ENCODE measurements at places on chromosomes 12 and 14.

DNA sequence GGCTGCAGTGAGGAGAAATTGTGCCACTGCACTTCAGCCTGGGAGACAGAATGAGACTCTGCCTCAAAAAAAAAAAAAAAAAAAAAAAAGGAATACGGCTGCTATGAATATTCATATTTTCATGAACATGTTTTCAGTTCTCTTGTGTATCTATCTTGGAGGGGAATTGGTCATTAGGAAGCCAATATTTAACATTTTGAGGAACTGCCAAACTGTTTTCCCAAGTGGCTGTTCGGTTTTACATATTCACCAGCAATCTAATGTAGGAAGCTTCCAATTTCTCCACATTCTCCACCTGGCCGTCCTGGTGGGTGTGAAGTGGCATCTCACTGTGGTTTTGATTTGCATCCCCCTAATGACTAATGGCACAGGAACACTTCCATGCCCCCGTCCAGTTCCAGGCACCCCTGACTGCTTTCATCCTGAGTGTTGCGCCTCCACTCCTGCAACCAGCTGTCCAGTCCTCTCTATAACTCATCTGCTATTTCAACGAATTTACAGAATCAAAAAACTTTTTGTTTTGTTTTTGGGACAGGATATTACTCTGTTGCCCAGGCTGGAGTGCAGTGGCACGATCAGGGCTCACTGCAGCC, 5.7 kb downstream of the STXBP6 start:
- DNase-seq, result no peak

GRCh38 chr12:19192710-19193109, 63.2 kb downstream of the PLEKHA5 start:
- DNase-seq, result no peak

DNA sequence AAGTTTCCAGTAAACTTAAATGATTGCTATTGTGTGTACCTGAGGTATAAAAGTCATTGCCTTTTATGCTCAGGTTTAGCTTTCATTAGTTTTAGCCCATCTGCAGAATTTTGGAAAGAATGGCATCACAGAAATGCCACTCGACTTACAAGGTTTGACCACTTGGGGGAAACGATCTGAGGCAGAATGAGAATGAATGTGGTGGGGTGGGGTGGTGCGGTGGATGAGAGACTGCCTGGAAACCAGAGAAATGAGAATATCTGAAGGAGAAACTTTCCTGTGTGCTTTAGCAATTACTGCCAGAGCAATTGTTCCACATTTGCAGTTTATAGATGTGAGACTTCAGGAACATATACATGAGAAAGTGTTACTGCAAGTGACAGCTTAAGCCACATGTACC, 225.4 kb upstream of the PDE3A start:
- no peak for DNase-seq

GRCh38 chr12:69913526-69913925, 88.5 kb downstream of the MYRFL start:
- no peak for DNase-seq

DNA sequence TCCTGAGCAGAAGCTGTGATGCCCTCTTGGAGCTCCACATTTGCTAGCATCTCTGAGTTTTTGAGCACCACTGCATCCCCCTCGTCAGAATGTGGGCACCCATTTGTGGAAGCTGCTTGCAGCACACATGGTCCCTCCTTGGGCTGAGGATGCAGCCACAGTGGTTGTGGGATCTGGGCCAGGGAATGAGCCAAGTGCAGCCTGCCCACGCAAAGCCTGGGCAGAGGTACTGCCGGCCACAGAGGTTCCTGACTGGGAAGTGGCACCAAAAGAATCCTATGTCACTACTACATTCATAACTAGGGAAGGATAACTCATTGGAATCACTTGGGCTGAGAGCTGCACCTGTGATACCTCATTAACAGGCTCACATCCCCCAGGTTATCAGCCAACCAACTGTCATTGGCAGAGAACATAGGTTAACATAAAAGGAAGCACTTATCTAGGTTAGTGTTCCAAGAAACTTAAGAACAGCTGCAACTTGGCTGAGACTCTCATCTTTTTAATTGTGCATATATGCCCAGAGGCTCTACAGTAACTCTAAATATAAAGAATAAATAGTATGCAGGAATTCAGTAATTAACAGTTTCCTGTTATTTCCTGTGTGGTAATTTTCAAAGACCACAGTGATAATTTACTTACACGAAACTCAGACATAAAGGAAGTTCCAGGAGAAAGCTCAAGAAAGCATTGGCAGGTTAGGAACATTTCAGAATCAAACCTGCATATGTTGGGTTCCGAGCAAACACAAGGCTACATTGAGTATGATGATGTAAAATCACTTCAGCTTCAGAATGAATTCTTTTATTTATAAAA, 145.3 kb downstream of the BCAT1 start:
- DNase-seq, result no peak

DNA sequence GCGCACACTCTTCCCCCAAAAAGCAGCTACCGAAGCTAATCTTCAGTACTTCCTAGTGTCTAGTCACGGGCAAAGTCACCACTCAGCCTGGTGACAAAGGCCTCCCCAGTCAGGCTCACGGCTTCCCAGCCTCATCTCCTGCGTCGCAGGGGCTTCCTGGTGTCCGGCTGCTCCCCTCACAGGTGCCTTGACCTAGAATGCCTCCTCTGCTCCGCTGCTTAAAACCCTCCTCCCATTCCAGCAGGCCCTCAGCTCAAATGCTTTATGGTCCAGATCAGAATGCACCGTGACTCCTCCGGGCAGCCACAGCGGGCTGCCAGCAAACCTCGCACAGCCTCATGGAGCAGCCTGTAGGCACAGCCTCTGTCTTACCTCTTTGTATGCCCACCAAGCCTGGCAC, 53.1 kb downstream of the PRIMA1 start:
- DNase-seq, result no peak

GRCh38 chr14:73238424-73238852, 1.1 kb downstream of the PAPLN start:
- peak; percentile 3 for DNase-seq

DNA sequence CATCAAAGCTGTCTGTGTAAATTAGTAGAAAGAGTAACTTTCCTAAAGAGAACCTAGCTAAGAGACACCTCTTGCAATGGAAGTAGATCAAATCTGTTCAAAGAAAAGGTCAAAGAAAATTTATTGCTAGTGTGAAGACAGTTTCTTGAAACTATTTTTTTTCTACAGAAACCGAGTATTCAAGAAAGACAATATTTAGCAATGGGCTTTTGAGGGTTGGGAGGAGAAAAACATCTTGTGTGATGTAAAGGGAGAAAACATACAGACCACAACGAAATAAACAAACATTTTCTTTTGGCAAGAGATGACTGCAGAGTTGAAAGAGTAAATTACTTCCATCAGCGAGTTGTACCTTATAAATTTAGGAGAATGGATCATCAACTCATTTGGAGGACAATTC, 24.4 kb downstream of the NKX2-1 start:
- DNase-seq, result no peak

- peak; percentile 78 for DNase-seq
These were observed 77.2 kb downstream of the SERPINA3 start for GRCh38 chr14:94689218-94689984.

- no peak for DNase-seq
These were observed 108.7 kb upstream of the MIS18BP1 start for GRCh38 chr14:45361727-45362126.

GRCh38 chr14:39474416-39474911, 42.2 kb upstream of the FBXO33 start:
- DNase-seq, result no peak

DNA sequence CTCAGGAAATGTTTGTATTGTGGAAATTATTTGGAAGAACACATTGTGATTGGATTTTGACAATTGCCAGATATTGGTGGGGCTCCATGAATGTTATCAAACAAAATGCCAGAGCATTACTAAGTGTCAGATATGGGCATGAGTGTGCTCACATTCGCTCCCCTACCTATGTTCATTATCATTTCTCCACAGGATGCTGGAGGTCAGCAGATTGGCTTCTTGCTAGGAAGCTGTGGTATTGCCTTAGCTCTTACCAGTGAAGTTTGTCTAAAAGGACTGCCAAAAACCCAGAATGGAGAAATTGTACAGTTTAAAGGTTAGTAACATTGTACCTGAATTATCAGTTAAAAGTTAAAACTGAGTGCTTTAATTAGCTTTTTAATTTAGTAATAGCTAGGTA, 78.3 kb upstream of the ATF1 start:
- DNase-seq, result no peak

- no peak for DNase-seq
These were observed 884 bp upstream of the AMN1 start for GRCh38 chr12:31729705-31730104.

GRCh38 chr14:55715889-55716288, 135.9 kb downstream of the KTN1 start:
- DNase-seq, result no peak

DNA sequence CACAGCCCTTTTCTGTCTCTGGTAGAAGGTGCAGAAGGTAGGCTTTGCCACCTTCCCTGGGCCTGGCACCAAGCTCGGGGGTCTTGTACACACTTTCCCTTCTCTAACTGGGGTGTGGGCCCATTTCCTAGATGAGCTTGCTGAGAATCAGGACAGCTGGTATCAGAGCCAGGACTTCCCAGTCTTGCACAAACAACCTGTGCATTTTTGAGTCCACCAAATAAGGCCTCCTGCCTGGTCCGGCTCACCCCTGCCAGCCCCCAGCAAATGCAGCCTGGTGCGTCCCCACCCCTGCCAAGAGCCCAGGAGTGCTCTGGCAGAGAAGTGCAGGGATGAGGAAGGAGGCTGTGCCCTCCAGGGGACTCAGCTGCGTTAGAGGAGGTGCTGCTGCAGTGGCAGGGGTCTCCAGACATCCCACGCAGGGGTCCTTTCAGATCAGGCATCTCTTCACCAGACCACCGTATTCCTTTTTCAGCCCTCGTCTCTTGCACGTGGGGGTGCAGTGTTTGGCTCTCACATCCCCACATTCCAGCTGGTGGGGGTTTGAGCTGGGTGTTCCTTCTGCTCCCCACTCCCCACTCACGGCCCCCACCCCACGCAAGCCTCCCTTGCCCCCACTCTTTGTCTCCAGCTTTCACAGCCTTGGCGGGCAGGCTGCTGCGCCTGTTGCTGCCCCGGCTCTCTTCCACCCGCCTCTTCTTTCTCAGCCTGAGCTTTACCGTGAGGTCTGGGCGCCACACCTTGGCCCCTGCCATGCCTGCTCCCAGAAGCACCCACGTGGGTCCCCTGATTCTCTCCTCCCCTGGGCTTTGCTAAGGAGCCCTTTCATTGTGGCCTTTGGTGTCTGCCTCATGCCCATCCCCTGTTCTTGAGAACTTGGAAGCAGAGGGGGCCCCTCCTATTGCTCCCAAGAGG, 32.3 kb downstream of the MEG3 start:
- DNase-seq, result no peak

DNA sequence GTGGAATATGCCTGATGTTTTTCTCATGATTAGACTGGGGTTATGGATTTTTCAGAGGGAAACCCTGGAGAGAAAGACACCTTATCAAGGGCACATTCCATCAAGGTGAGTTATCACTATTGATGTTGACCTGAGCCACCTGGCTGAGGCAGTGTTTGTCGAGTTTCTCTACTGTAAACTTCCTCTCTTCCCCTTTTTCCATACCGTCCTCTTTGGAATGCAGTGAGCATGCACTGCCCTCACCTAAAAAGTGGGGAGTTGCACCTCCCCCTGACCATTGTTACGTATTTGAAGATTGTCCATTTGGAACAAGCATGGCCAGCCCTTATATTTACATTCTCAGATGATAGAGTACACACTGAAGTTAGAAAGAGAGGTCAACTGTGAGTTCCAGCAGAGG, 53.9 kb upstream of the PWP1 start:
- DNase-seq, result no peak

GRCh38 chr12:81949416-81949815, 190.3 kb upstream of the PPFIA2 start:
- DNase-seq, result no peak

GRCh38 chr12:3225154-3225795, 148.1 kb downstream of the TSPAN9 start:
- no peak for DNase-seq

DNA sequence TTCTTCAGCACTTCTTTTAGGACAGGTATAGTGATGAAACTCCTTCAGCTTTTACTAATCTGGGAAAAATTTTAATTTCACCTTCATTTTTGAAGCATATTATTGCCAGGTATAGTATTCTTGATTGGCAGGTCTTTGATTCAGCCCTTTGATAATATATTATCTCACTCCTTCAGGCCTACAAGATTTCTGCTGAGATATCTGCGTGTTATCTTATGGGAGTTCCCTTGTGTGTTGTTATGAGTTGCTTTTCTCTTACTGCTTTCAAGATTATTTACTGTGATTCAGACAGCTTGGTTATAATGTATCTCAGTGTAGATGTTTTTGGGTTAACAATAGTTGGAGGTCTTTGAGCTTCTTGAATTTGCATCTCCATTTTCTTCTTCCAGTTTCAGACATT, 87.4 kb downstream of the ATF7IP start:
- DNase-seq, result no peak

DNA sequence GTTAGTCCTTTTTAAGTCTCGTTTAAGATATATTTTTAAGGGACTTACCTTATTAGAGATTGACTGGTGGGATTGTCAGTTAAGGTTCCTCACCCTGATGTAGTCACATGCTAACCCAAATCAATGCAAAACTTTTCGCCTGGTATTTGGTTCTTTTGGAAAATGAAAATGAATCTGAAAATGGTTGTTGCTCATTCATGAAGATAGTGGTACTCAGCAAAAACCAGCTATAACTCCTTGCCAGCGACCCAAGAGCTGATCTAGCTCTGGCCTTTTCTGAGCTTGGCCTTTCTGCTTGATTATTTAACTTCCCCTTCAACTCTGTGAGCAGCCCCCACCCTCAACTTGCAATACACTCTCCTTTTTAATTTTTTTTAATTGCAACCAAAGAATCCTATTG, 85.0 kb upstream of the GTF2A1 start:
- no peak for DNase-seq

GRCh38 chr14:69779088-69779487, 12.1 kb downstream of the SRSF5 start:
- no peak for DNase-seq

GRCh38 chr12:9710584-9711375, 22.1 kb downstream of the CLECL1 start:
- DNase-seq, result no peak

DNA sequence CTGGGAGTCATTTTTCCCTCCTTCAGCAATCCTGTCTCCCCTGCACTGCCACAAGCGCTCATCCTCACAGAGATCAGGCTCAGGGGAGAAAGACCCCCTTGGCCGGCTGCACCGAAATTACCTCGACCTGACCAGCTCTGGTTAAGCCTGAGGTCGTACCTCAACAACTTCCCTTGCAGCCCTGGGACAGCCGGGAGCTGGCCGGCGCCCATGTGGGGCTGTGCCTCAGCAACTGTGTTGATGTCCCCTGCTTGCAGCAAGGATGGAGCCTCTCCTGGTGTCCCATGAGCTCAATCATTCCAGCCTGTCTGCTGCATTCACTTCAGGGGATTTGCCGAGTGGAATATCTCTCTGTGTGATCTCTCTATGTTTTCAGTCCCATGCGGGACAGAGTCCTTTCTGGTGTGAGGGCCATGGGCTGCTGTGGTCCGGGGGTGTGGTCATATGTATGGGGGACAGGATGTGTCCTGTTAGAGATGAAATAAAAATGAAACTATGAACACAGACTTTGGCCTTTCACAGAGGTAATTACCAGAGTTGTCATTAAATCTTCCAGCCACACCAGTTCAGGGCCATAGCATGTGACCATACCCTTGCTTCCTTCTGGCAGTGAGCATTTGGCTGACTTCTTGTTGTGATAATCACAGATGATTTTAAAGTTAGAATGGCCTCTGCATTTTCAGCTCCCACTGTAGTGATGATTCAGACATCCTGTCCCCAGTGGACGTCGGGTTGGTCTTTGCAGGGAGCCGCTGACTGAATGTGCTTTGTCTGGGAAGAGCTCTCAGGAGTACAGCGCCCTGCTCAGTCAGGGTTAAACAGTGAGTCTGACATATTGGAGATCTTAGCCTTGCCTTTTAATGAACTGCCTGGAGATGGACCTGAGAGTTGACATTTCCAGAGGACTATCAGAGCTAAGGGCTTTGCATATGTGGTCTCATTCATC, 405.9 kb downstream of the AACS start:
- no peak for DNase-seq

All from K562 (cell line).